Esophagus muscularis mucosa (tissue), 4 donors: ENCODE measurements at places on chromosomes 13 and 19. TPM values are rescaled to one million over a fixed set of nuclear protein-coding genes. Genes with fewer than 3 reads are reported as not detected.

Gene ZNF534
- total RNA-seq = 0.17 TPM

Gene PEG3
- 13.7 TPM for total RNA-seq

Gene GAPDHS
- total RNA-seq = not detected

- H3K4me1 ChIP-seq = peaks cover 21% of the 10 kb centered on the region
- H3K27me3 ChIP-seq = no peaks in the 10 kb centered on the region
- H3K4me3 ChIP-seq = peak overlapping the region; percentile 63
- DNase-seq = no peak
- H3K27ac ChIP-seq = peak overlapping the region; percentile 86
Observed at GRCh38 chr13:35469806-35470525, 6.5 kb downstream of the MAB21L1 start.

Gene NLRP9
- not detected for total RNA-seq

Gene IGFL3
- total RNA-seq = not detected

DNA sequence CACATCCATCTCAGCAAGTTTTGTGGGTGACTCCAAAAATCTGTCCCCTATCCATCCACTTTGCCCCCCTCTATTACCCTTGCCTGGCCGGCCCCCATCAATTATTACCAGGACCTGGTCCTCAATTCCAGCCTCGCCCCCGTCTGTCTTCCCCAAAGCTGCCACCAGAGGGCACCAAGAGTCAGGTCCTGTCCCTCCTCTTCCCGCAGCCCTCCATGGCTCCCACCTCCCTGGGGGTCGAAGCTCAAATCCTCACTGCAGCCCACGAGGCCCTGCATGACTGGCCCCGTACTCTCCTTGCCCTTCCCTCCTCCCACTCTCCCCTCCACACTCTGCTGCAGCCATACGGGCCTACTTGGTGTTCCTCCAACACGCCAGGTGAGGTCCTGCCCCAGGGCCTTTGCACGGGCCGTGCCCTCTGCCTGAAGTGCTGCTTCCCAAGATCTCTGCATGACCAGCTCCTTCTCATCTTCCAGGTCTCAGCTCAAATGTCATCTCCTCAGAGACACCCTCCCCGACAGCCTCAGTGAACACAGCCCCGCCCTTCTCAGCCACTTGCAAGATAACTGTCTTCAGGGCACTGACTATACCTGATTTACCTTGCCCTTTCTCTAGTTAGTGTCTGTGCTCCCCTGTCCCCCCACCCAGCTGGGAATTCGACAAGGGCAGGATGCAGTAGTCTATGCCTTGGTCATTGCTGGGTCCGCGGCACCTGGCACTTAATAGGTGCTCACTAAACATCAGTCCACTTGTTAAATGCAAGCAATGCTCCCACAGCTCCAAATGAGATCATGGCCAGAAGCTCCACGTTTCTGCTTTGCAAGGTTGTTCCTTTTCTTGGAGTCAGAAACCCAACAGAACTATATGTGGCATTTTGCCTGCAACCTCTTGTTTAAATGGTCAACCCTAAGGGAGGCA lies 16.8 kb upstream of the SEMA6B start:
- peaks cover 32% of the 10 kb centered on the region for H3K4me1 ChIP-seq
- H3K27ac ChIP-seq = peak overlapping the region; percentile 54
- no peaks in the 10 kb centered on the region for H3K36me3 ChIP-seq
- no peak for DNase-seq

DNA sequence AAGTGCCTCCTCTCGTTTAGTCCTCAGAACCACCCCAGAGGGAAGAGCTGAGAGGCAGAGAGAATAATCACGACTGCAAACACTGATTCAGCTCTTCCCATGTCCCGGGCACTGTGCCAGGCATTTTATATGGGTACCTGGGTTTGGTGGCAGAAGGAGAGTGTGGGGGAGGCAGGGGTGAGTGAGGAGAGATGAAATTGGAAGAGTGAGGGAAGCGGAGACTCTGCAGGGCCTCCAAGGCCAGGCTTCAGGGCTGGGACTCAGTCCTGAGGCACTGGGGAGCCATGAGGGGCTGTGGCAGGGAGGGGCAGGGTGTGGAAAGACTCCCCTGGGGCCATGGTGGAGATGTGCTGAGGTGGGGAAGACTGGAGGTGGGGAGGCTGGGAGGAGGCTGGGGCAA lies 8.7 kb downstream of the SYNGR4 start:
- no peaks in the 10 kb centered on the region for H3K27me3 ChIP-seq
- no peak overlapping the region for H3K4me3 ChIP-seq
- no peaks in the 10 kb centered on the region for H3K36me3 ChIP-seq
